ENCODE measurements at places on chromosomes 13 and 19. TPM values are rescaled to one million over a fixed set of nuclear protein-coding genes. Genes with fewer than 3 reads are reported as not detected.

GRCh38 chr19:13207846-13208671, 57.8 kb downstream of the IER2 start:
- H3K4me3 ChIP-seq: no peak overlapping the region
- no peak overlapping the region for H3K27ac ChIP-seq
- H3K27me3 ChIP-seq: no peaks in the 10 kb centered on the region

DNA sequence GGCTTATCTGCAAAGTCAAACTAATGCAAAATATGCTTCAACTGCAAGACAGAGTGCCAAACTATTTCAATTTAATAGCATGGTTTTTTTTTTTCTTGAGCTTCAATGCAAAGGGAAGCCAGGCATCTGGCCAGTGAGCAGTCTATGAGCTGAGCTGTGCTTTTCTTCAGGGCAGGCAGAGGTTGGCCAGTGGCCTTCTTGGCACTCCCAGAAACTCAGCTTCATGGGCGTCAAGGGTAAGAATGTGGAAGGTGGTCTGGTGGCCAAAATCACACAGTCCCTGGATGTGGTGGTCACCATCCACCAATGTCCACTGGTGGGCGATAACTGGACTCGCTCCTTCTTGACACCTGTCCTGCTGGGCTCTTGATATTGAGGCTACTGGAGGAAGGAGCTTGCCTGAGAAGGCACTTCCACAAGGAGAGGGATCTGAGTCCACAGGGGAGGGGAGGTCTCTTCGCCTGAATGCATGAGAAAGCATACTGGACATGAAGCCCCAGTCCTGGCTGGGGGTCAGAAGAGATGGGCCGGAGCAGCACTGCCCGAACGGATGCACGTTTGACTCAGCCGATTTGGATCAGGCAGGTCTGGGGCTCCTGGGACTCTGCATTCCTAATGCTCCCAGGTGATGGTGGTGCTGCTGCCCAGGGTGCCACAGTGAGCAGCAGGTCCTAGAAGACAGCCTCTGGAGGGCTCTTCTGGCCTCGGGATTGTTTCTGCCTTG, 17.1 kb downstream of the COL4A2 start:
- no peak for DNase-seq
- no peak overlapping the region for H3K27ac ChIP-seq
- H3K36me3 ChIP-seq: no peaks in the 10 kb centered on the region
- H3K4me1 ChIP-seq: no peaks in the 10 kb centered on the region

DNA sequence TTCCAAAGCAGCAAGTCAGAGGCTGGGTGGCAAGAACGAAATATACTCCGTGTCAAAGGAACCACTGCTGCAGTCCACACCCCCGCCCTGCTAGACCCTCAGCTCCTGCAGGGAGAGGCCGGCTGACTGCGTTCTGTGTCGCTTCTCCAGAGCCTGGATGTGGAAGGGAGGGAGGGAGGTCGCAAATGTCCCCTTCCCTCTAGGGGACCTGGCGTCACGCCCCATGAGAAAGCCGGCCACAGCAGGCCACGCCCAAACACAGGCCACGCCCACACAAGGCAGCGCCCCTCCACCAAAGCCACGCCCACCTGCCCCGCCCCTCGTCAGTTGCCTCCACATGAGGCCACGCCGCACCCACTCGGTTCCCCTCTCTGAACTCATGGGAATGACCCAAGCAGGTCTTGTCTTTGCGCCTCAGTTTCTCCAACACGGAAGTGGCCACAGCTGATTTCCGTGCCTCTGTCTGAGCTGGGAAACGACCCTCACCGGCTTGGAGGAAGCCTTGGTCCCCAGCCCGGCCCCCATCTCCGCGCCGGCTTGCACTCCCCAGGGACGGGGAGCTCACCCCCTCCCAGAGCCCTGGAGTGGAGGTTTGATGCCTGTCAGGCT, 38.4 kb upstream of the TCF3 start:
- peaks cover 9% of the 10 kb centered on the region for H3K4me1 ChIP-seq
- H3K36me3 ChIP-seq: no peaks in the 10 kb centered on the region
- no peak overlapping the region for H3K4me3 ChIP-seq
- H3K27me3 ChIP-seq: peaks cover 52% of the 10 kb centered on the region

DNA sequence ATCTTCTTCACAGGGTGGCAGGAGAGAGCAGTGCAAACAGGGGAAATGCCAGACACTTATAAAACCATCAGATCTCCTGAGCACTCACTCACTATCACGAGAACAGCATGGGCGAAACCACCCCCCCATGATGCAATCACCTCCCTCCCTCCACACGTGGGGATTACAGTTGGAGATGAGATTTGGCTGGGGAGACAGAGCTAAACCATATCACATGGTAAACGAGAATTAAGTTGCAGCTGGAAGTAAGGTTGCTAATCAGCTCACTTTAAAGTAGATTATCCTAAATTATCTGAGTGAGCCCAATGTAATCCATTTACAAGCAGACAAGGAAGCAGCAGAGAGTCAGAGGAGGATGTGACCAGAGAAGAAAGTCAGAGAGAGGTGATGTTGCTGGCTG, 102.2 kb upstream of the IPO5 start:
- H3K4me3 ChIP-seq: no peak overlapping the region
- no peak for DNase-seq
- H3K4me1 ChIP-seq: peaks cover 21% of the 10 kb centered on the region

Gene OXGR1
- total RNA-seq: not detected

- no peak overlapping the region for H3K4me3 ChIP-seq
- no peak for DNase-seq
Measured at GRCh38 chr13:25752957-25753551, 298.8 kb downstream of the SHISA2 start.

- H3K4me1 ChIP-seq: peaks cover 13% of the 10 kb centered on the region
- no peaks in the 10 kb centered on the region for H3K36me3 ChIP-seq
- no peak overlapping the region for H3K4me3 ChIP-seq
- H3K27me3 ChIP-seq: no peaks in the 10 kb centered on the region
- DNase-seq: peak; percentile 70
- H3K27ac ChIP-seq: no peak overlapping the region
Measured at GRCh38 chr19:6047741-6048251, 62.5 kb downstream of the RFX2 start.

DNA sequence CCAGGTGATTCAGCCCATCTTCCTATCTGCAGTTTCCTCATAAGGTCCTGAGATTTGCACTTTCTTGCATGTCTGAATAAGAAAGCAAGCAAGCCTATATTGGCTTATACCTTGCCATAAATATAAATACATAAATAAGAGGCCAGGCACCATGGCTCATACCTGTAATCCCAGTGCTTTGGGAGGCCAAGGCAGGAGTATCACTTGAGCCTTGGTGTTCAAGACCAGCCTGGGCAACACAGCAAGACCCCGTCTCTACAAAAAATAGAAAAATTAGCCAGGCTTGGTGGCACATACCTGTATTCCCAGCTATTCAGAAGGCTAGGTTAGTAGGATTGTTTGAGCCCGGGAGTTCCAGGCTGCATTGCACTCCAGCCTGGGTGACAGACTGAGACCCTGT, 5.5 kb upstream of the GPATCH1 start:
- no peak overlapping the region for H3K27ac ChIP-seq
- no peak overlapping the region for H3K4me3 ChIP-seq
- H3K36me3 ChIP-seq: no peaks in the 10 kb centered on the region
- H3K4me1 ChIP-seq: peaks cover 21% of the 10 kb centered on the region
- no peaks in the 10 kb centered on the region for H3K27me3 ChIP-seq
- DNase-seq: no peak

Gene PMIS2
- total RNA-seq: not detected

DNA sequence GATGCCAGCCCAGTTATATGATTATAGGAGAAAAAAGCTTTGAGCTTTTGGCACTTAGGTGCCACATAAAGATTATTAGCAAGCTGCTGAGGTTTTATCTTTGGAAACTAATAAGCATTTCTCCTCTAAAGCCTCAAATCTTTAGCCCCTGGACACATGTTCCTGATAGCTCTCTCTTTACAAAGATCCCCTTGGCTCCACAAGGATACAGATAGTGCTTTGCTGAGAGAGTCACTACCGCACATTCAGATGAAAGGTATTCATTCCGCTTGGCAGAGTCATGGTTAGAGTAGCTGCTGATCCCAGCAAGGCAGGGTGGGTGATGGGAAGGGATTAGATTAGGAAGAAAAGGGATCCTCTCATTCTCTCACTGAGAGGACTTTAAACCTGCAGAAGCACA, 28.2 kb upstream of the PSG7 start:
- H3K27ac ChIP-seq: no peak overlapping the region
- no peak for DNase-seq
- H3K4me1 ChIP-seq: no peaks in the 10 kb centered on the region
- H3K36me3 ChIP-seq: no peaks in the 10 kb centered on the region

- no peak for DNase-seq
- peaks cover 3% of the 10 kb centered on the region for H3K27me3 ChIP-seq
- no peak overlapping the region for H3K27ac ChIP-seq
- H3K4me3 ChIP-seq: peak overlapping the region; percentile 23
- H3K4me1 ChIP-seq: peaks cover 54% of the 10 kb centered on the region
Measured at GRCh38 chr19:18023622-18024251, 15.8 kb downstream of the ARRDC2 start.

Gene MISP
- total RNA-seq: 1.3 TPM

Gene EPSTI1
- not detected for total RNA-seq

DNA sequence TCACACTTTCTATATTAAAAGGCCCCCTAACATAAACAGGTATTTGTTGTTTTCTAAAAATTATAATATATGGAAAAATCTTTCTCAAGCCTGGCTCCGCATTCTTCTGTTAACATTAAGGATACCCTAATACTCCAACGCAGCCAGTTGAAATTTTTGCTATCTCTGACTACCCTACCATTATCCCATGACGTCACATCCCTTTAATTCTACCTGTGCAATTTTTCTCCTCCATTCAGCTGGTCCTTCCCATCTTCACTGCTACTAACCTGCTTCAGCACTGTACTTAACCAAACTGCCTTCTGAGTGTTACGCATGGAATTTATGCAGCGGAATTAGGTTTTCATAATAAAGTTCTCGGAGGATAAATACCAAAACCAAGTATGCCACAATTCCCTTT, 1.0 kb downstream of the MRPS31 start:
- H3K4me1 ChIP-seq: peaks cover 42% of the 10 kb centered on the region
- no peaks in the 10 kb centered on the region for H3K27me3 ChIP-seq

All from HepG2 (cell line).